ENCODE measurements at places on chromosomes 4 and X.

GRCh38 chrX:148610328-148610698, 109.9 kb downstream of the AFF2 start:
- no peak for DNase-seq

- DNase-seq = no peak
Measured at GRCh38 chr4:23153076-23153475, 460.3 kb downstream of the GBA3 start.

DNA sequence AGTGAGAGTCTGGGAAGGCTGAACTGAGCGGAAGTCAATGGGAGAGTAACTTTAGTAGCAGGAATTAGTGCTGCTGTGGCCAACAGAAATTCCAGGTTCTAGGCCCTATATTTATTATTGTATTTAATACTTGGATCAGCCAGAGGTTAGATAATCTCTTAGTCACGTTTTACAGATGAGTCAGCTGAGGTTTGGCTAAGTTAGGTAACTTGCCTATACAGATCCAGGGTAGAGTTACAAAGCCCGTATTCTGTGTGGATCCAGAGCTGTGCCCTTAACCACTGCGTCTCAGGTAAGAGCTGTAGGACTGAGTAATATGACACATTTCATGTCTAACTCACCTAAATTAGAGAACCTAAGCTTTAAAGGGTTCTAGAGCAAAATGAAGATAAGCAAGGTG, 20.5 kb downstream of the PSMD10 start:
- DNase-seq = no peak

GRCh38 chr4:4396628-4397440, 9.9 kb downstream of the NSG1 start:
- peak; percentile 50 for DNase-seq

GRCh38 chr4:100118181-100118580, 72.1 kb downstream of the DDIT4L start:
- DNase-seq = no peak

- DNase-seq = no peak
Measured at GRCh38 chrX:29431895-29432294, 783.5 kb upstream of the MAGEB2 start.

- DNase-seq = no peak
Measured at GRCh38 chr4:120005527-120005926, 61.1 kb downstream of the MAD2L1 start.

DNA sequence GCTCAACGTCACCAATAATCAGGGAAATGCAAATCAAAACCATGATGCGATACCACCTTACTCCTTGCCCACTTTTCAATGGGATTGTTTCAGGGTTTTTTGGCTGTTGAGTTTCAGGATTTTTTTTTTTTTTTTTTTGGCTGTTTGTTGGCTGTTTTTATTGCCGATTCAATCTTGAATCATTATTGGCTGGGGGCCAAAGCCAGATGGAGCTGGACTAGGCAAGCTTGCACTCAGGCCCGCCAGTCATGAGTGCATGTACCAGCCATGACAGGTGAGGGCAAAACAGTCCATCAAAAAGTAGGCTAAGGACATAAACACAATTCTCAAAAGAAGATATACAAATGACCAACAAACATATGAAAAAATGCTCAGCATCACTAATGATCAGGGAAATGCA, 13.3 kb downstream of the YIPF7 start:
- DNase-seq = no peak
